ENCODE measurements at places on chromosomes 7 and 10. TPM values are rescaled to one million over a fixed set of nuclear protein-coding genes. Genes with fewer than 3 reads are reported as not detected.
A peak's percentile ranks its signal among the peaks of the same experiment; 100 is the strongest.

DNA sequence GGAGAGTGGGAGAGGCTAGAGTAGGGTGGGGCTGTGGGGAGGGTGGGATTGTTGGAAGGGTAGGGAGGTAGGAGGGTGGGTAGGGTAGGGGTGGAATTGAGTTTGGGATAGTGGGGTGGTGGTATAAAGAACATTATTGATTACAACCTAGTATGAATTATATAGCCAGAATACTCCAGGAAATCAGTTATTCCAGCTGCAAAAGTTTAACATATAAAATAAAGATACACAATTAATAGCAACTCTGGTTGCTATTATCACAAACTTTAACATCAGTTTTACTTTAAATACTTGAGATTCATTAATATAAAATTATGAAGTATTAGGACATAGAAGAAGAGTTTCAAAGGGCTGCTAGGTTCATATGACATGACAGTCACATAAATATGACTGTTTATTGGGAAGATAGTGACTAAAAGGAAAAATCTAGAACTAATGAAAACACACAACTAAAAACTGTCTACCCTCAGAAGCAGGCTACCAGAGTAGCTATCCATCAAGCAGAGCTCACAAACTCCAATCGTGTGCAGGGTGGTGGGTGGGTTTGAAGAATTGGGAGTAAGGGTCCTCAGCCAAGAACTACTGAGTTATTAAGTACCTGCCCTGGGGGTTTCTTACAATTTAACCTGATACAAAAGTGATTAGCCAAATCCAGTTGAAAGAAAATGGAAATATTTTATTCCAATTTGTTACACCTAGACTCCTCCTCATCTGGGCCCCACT is 14.0 kb upstream of the SGCE start:
- no peak overlapping the region for H3K27ac ChIP-seq
- H3K4me3 ChIP-seq = no peak overlapping the region
- DNase-seq = no peak
- H3K27me3 ChIP-seq = no peaks in the 10 kb centered on the region
- H3K36me3 ChIP-seq = no peaks in the 10 kb centered on the region

- no peaks in the 10 kb centered on the region for H3K27me3 ChIP-seq
- no peak overlapping the region for H3K27ac ChIP-seq
- DNase-seq = no peak
Observed at GRCh38 chr7:154474903-154475520, 422.8 kb downstream of the DPP6 start.

DNA sequence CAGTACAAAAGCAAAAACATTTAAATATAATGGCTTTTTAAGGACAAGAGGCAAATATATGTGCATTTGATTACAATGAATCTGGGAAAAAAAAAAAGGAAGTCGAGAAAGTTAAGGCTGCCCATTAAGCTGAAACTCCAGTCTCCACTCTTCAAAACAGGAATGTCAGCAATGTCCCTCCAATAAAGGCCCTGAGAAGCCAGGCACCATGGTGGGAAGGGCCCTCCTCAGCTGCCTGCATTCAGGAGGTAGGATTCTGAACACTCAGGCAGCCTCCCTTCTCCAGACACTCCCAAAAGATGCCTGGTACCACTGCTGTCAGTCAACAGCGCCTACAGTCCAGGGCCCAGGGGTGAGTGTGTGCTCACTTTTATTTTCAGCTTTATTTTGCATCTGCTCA is 121.3 kb upstream of the MGMT start:
- H3K36me3 ChIP-seq = no peaks in the 10 kb centered on the region
- H3K27ac ChIP-seq = no peak overlapping the region
- DNase-seq = no peak
- no peak overlapping the region for H3K4me3 ChIP-seq
- H3K27me3 ChIP-seq = no peaks in the 10 kb centered on the region

GRCh38 chr10:62185919-62186692 is 82.5 kb downstream of the RTKN2 start:
- DNase-seq = no peak
- H3K27me3 ChIP-seq = no peaks in the 10 kb centered on the region
- no peak overlapping the region for H3K27ac ChIP-seq
- H3K4me1 ChIP-seq = no peaks in the 10 kb centered on the region

DNA sequence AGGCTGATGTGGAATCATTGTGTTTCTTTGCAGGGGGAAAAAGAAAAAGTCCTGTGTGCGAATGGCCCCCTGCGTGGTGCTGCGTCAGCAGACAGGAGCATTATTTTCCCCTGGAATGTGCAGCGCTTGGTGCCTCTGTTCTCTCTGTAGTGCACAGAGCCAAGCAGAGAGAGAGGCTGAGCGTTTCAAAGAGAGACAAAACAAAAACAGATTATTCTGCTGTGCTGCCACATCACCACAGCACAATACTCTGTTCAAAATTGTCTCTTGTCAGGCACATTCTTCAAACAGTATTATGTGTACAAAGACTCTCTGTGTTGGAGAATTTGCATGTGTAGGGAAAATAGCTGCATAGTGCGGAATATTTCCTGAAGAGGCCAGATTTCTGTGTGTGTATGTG is 609.0 kb downstream of the SDK1 start:
- H3K27me3 ChIP-seq = no peaks in the 10 kb centered on the region
- no peak for DNase-seq
- H3K4me3 ChIP-seq = no peak overlapping the region

DNA sequence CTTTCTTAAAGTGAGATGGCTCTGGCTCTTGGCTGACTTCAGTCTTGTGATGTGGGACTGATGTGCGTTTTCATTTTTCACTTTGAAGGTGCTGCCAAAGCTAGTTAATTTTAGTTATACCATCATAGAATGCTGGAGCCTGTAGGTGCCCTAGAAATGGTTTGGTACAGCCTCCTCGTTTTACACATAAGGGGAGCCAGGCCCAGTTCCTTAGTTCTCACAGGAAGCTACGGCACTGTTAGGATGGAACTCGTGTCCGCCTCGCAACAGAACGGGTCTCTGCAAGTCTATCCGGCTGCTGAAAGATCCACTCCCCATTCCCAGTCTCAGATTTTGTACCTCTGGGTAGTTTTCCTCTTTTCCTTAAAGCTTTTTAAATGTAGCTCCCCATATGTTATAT is 173.2 kb upstream of the PRPS1L1 start:
- no peaks in the 10 kb centered on the region for H3K36me3 ChIP-seq
- no peaks in the 10 kb centered on the region for H3K4me1 ChIP-seq
- DNase-seq = no peak

DNA sequence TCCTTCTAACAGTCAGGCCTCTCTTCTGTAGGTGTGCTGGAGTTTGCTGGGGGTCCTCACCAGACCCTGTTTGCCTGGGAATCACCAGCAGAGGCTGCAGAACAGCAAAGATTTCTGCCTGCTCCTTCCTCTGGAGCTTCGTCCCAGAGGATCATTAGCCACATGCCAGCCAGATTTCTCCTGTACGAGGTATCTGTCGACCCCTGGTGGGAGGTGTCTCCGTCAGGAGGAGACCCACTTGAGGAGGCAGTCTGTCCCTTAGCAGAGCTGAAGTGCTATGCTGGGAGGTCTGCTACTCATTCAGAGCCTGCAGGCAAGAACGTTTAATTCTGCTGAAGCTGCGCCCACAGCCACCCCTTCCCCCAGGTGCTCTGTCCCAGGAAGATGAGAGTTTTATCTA is 611.1 kb upstream of the COBL start:
- no peaks in the 10 kb centered on the region for H3K4me1 ChIP-seq
- no peak for DNase-seq
- no peak overlapping the region for H3K4me3 ChIP-seq
- H3K36me3 ChIP-seq = no peaks in the 10 kb centered on the region
- H3K27me3 ChIP-seq = no peaks in the 10 kb centered on the region

- no peak for DNase-seq
- no peaks in the 10 kb centered on the region for H3K27me3 ChIP-seq
- no peaks in the 10 kb centered on the region for H3K4me1 ChIP-seq
- H3K27ac ChIP-seq = no peak overlapping the region
- no peak overlapping the region for H3K4me3 ChIP-seq
Observed at GRCh38 chr10:53325066-53325465, 552.5 kb upstream of the MBL2 start.

GRCh38 chr7:114929570-114929969 is 7.7 kb downstream of the MDFIC start:
- DNase-seq = no peak
- no peak overlapping the region for H3K27ac ChIP-seq
- H3K4me1 ChIP-seq = peaks cover 9% of the 10 kb centered on the region

GRCh38 chr7:39434012-39434411 is 132.2 kb upstream of the YAE1 start:
- DNase-seq = no peak
- H3K4me3 ChIP-seq = no peak overlapping the region
- no peaks in the 10 kb centered on the region for H3K4me1 ChIP-seq
- H3K36me3 ChIP-seq = no peaks in the 10 kb centered on the region
- no peaks in the 10 kb centered on the region for H3K27me3 ChIP-seq

- no peaks in the 10 kb centered on the region for H3K36me3 ChIP-seq
- no peak for DNase-seq
- no peaks in the 10 kb centered on the region for H3K27me3 ChIP-seq
- peaks cover 47% of the 10 kb centered on the region for H3K4me1 ChIP-seq
Observed at GRCh38 chr10:95499482-95499989, 61.6 kb downstream of the SORBS1 start.

- peaks cover 80% of the 10 kb centered on the region for H3K4me1 ChIP-seq
- peak overlapping the region; percentile 76 for H3K27ac ChIP-seq
- H3K27me3 ChIP-seq = no peaks in the 10 kb centered on the region
- no peak overlapping the region for H3K4me3 ChIP-seq
- H3K36me3 ChIP-seq = no peaks in the 10 kb centered on the region
Observed at GRCh38 chr10:35447693-35448407, 111.5 kb downstream of the CCNY start.

- no peak overlapping the region for H3K4me3 ChIP-seq
- H3K36me3 ChIP-seq = no peaks in the 10 kb centered on the region
- peak; percentile 46 for DNase-seq
- H3K27me3 ChIP-seq = no peaks in the 10 kb centered on the region
Observed at GRCh38 chr10:116001262-116001857, 271.6 kb downstream of the GFRA1 start.

DNA sequence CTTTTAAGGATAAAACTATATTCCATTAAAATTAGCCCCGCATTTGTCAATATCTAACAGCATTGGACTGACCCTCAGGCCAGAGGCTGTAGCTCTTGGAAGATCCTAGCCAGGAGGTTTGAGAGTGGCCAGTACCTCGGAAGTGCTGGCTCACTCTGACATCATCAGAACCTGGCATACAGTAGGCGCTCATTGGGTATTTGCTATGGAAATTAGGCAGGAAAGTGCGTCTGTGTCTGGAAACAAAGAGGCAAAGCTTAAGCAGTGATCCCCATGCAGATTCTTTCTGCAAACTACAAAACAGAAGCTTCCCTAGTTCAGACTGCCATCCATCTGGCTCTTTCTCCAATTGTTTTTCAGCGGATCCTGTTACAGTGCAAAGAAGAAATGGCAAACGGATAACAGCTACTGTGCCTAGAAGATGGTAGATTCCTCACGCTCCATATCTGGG is 1.7 kb upstream of the PRKCQ start:
- no peak overlapping the region for H3K27ac ChIP-seq
- H3K27me3 ChIP-seq = peaks cover 48% of the 10 kb centered on the region
- H3K4me1 ChIP-seq = no peaks in the 10 kb centered on the region

DNA sequence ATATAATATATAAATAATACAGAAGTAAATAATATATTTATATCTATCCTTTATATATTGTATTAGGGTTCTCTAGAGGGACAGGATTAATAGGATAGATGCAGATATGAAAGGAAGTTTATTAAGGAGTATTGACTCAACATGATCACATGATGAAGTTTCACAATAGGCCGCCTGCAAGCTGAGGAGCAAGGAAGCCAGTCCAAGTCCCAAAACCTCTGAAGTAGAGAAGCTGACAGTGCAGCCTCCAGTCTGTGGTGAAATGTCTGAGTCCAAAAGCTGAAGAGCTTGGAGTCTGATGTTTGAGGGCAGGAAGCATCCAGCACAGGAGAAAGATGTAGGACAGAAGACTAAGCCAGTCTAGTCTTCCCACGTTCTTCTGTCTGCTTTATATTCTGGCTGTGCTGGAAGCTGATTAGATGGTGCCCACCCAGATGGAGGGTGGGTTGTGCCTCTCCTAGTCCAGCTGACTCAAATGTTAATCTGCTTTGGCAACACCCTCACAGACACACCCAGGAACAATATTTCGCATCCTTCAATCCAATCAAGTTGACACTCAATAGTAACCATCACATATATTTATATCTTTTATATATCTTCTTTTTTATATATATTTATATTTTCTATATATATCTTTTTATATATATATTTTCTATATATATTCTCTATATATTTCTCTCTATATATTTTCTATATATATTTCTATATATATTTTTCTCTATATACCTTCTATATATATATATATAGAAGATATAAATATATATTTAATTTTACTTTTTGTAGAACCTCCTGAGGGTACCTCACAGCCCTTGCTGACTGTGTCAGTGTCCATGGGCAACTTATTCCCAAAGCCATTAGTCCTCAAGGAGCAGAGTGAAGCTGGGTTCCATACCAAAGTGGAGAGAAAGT is 24.6 kb upstream of the AKR1B10 start:
- H3K27ac ChIP-seq = no peak overlapping the region
- H3K36me3 ChIP-seq = no peaks in the 10 kb centered on the region
- no peaks in the 10 kb centered on the region for H3K4me1 ChIP-seq
- DNase-seq = no peak

- H3K36me3 ChIP-seq = peaks cover 93% of the 10 kb centered on the region
- H3K27ac ChIP-seq = no peak overlapping the region
- no peaks in the 10 kb centered on the region for H3K27me3 ChIP-seq
- DNase-seq = no peak
- H3K4me3 ChIP-seq = no peak overlapping the region
Observed at GRCh38 chr10:12181065-12181775, 14.5 kb downstream of the NUDT5 start.

- H3K36me3 ChIP-seq = no peaks in the 10 kb centered on the region
- DNase-seq = no peak
- no peaks in the 10 kb centered on the region for H3K27me3 ChIP-seq
- H3K27ac ChIP-seq = no peak overlapping the region
Observed at GRCh38 chr7:46205478-46205877, 284.4 kb upstream of the IGFBP3 start.

GRCh38 chr10:35339942-35340341 is 3.6 kb downstream of the CCNY start:
- no peak overlapping the region for H3K27ac ChIP-seq
- no peaks in the 10 kb centered on the region for H3K36me3 ChIP-seq
- no peaks in the 10 kb centered on the region for H3K27me3 ChIP-seq
- H3K4me1 ChIP-seq = peaks cover 18% of the 10 kb centered on the region
- no peak for DNase-seq

DNA sequence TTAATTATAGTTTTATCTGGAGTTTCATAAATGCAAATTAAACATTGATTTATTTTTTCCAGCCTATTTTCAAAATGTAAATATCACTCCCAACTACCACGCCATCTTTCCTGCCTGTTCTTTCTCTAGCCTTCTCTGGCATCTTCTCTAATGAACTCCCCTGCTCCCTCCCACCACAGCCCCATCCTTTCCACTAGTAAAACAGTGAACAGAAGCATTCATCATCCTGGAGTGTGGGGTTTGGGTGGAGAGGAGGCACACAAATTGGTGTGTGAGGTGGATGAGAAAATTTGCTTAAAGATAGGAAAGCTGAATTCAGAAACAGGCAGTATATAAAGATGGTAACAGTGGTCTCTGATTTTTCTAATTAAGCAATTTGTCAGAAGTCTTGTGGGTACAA is 479.4 kb downstream of the ARL4A start:
- DNase-seq = no peak
- no peak overlapping the region for H3K27ac ChIP-seq
- no peaks in the 10 kb centered on the region for H3K27me3 ChIP-seq
- no peaks in the 10 kb centered on the region for H3K36me3 ChIP-seq
- no peaks in the 10 kb centered on the region for H3K4me1 ChIP-seq

- no peaks in the 10 kb centered on the region for H3K4me1 ChIP-seq
- H3K27me3 ChIP-seq = no peaks in the 10 kb centered on the region
- H3K4me3 ChIP-seq = no peak overlapping the region
- H3K27ac ChIP-seq = no peak overlapping the region
Observed at GRCh38 chr10:133202778-133203651, 27.0 kb upstream of the UTF1 start.

RBP4 gene
- total RNA-seq = 0.89 TPM

PITX3 gene
- total RNA-seq = 0.36 TPM

FBXL13 gene
- 1.1 TPM for total RNA-seq

All from heart left ventricle (tissue), 16 donors.